Calu3 (cell line): ENCODE measurements at places on chromosomes 4 and X. TPM values are rescaled to one million over a fixed set of nuclear protein-coding genes. Genes with fewer than 3 reads are reported as not detected.
A peak's percentile ranks its signal among the peaks of the same experiment; 100 is the strongest.

Gene RAB40A
- 0.42 and 0.68 TPM in 2 replicates for total RNA-seq

GRCh38 chr4:99061048-99061700, 27.4 kb downstream of the ADH5 start:
- no peak for DNase-seq
- peaks cover 31% of the 10 kb centered on the region for H3K36me3 ChIP-seq
- no peaks in the 10 kb centered on the region for H3K27me3 ChIP-seq
- peaks cover 14% of the 10 kb centered on the region for H3K4me1 ChIP-seq
- H3K27ac ChIP-seq = no peak overlapping the region
- H3K4me3 ChIP-seq = no peak overlapping the region

DNA sequence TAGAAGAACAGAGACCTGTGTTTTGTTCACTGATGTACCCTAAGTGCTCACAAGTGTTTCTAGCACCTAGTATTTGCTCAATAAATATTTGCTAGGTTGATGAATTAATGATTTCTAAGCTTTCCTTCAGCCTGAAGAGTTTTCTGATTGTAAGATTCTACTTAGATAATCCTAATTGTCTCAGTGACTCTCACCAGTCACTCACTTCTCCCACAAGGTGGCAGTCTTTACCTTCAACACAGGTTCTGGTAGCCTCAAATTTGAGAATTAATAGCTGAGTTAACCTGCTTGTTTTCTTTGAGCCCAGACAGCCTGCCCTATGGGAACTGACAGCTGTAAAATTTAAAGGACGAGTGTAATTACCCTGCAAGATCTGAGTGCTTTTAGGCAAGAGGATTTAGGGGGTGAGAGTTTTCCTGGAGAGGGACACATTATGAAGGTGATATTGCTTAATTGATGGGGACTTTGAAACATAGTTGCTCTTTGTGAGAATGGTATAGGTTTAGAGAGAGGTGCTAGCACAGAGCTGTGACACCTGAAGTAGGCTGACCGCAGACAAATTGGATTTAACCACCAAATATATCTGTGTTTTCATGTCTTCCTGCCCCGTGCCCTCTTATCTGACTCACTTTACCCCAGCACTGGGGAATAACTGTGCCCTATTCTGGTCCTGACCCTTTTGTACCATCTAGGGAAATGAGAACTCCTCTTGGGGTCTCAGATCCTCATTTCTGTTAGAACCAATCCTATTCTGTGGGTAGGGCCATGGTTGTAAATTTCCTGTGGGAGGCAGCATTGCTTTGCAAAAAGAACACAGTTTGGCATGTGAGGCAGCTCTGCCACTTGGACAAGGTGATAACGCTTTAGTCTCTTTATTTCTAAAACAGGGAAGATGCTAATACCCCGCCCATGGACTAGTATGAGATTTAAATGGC, 27.7 kb downstream of the CD38 start:
- H3K4me1 ChIP-seq = peaks cover 11% of the 10 kb centered on the region
- no peaks in the 10 kb centered on the region for H3K36me3 ChIP-seq
- peak; percentile 32 for DNase-seq
- H3K27me3 ChIP-seq = no peaks in the 10 kb centered on the region
- H3K27ac ChIP-seq = no peak overlapping the region

DNA sequence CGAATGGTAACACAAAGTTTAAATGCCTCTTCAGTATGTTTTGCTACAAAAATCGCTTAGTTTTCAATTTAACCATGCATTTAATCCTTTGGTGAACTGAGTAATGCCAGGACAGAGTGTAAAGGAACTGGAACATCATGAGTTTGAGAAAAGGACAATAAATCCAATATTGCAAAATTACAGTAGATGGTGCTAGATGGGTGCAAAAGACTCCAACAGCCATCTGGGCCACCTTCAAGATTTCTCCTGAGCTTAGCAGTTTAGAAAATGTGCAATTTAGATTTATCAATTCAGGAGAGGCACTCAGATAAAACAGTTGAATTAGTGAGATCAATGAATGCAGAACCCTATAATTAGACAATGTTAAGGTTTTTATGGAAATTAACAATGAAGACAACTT, 33.2 kb upstream of the MID1IP1 start:
- no peaks in the 10 kb centered on the region for H3K4me1 ChIP-seq
- H3K27me3 ChIP-seq = no peaks in the 10 kb centered on the region
- H3K36me3 ChIP-seq = no peaks in the 10 kb centered on the region
- no peak for DNase-seq

GRCh38 chrX:7704205-7704604, 138.8 kb upstream of the VCX start:
- DNase-seq = no peak
- H3K27me3 ChIP-seq = no peaks in the 10 kb centered on the region
- H3K36me3 ChIP-seq = no peaks in the 10 kb centered on the region

- H3K27me3 ChIP-seq = no peaks in the 10 kb centered on the region
- peaks cover 3% of the 10 kb centered on the region for H3K4me1 ChIP-seq
- H3K4me3 ChIP-seq = no peak overlapping the region
- no peaks in the 10 kb centered on the region for H3K36me3 ChIP-seq
These were observed 10.3 kb upstream of the TRMT2B start for GRCh38 chrX:101062176-101062575.

GRCh38 chrX:142186103-142186502, 19.0 kb downstream of the MAGEC2 start:
- DNase-seq = no peak
- H3K4me3 ChIP-seq = no peak overlapping the region
- no peaks in the 10 kb centered on the region for H3K27me3 ChIP-seq
- H3K27ac ChIP-seq = no peak overlapping the region
- no peaks in the 10 kb centered on the region for H3K4me1 ChIP-seq
